Non-pigmented ciliary epithelial cell (primary cell): ENCODE measurements at places on chromosomes 11 and 22.

DNA sequence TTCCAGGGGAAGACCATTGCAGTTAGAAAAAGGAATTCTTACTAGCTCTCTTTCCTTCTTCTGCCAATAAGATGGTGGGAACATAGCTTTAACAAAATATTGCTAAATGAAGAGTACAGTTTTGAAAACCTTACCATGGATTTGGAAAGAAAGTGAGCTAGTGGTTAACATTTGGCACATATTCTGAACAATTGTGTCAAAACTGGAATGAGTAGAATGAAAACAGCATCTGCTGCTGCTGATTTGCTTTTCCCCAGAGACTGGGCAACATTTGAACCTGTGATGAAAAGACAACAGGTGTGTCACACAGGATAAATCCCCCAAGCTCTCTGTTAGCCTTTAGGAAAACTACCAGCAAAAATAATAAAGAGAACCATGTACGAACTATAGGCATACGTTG is 761.4 kb downstream of the KCNA4 start:
- no peak for DNase-seq

DNA sequence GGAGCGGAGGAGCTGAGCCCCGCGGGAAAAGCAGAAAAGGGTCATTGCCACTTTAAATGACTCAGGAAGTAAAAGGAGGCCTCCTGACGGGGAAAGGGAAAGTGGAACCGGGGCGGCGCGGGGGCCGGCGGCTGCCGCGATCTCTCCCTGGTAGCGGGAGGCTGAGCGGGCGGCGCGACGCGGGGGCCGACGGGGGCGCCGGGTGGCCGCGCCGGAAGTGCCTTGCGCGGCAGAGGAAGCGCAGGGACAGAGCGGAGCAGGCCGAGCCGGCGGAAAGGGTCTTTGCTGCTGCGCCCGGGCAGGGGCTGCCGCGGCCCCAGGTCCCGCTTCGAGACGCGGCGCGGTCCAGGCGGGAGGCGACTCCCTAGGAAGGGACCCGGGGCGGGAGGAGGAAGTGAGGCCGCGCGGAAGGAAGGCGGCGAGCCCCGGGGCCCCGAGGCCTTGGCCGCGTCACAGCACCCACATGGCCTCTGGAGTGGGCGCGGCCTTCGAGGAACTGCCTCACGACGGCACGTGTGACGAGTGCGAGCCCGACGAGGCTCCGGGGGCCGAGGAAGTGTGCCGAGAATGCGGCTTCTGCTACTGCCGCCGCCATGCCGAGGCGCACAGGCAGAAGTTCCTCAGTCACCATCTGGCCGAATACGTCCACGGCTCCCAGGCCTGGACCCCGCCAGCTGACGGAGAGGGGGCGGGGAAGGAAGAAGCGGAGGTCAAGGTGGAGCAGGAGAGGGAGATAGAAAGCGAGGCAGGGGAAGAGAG is at the start of gene TRIM44:
TSS of gene TRIM44 (plus strand) at position 127 of the 759 bp plus-strand sequence. CDS start at position 464, 337 bp downstream.
- no peak for DNase-seq

- no peak for DNase-seq
Measured at GRCh38 chr11:88051396-88051795, 123.8 kb downstream of the RAB38 start.

DNA sequence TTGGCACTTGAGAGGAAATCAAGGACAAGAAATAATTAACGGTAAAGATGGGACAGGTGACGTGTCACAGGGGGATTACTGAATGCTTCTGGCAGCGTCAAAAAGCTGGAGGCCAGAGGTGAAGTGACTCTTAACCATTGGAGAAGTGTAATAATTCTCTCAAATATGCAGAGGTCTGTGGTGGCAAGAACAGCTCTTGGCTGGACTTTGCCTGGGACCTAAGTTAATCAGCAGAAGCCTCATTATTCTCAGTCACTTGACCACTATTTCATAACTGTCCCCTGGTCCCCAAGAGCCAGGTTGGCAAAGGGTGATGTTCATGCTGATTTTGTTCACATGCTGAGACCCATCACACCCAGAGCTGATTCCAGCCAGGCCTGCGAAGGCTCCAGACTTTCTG is 72.9 kb downstream of the TIMP3 start:
- DNase-seq = no peak

GRCh38 chr22:30272781-30273601 is 6.3 kb upstream of the OSM start:
- DNase-seq = no peak

GRCh38 chr11:103987629-103988594 is 48.5 kb upstream of the DDI1 start:
- DNase-seq = no peak
